Stimulated activated CD8-positive, alpha-beta memory T cell treated with anti-CD3 and anti-CD28 coated beads, Interleukin-2, amount 100 ng/mL, for 1 hour (primary cell): ENCODE measurements at places on chromosomes 13 and 19.
A peak's percentile ranks its signal among the peaks of the same experiment; 100 is the strongest.

DNA sequence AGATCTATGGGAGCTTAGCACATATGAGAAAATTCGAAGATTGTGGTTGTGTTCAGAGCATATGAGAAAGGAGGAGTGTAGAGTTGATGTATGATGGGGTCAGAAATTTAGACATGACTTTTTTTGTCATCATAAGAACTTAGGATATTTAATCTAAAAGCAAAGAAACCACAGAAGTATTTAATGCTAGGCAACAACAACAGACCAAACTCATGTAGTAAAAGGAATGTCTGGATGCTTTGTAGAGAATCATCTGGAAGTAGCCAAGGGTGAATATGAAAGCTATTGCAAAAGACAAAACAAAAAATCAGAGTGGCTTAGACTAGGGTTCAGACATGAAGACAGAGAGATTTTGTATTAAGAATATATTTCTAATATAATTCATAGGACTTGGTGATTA, 190.3 kb downstream of the SLITRK1 start:
- DNase-seq, result no peak

DNA sequence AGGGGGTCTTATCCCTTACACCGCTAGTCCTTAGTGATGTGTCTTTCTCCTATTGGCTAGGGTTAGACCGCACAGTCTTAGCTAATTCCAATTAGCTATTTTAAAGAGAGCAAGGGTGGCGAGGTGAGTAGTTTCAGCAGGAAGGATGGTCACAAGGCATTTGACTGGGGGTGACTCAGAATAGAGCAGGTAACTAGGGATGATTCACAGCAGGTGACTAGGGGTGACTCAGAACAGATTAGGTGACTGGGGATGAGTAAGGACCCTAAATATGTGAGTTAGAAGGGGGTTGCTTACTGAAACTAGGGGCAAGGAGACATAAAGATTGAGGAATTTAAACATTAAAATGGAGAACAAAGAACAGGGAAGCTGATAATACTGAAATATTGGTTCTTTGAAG, 64.3 kb downstream of the ZNF66 start:
- no peak for DNase-seq

- DNase-seq, result peak; percentile 40
Measured at GRCh38 chr19:3184847-3185460, 776 bp upstream of the NCLN start.

DNA sequence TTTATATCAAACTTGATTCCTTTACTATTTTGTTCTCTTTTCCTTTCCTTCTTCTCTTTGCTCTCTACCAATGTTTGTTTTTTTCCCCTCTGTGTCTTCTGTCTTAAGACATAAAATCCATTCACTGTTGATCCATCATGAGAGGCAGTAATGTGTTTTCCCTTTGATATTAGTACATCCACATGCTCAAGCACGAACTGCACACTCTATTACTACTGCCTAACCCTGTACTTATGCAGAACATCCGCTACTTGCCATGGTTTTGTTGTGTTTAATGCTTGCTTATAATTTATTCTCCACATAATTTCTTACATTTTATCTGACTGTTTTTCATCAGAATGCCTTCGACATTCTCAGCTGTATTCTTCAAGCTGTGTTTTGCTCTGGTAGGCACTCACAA, 159.0 kb upstream of the PCDH9 start:
- DNase-seq, result no peak

- DNase-seq, result no peak
Measured at GRCh38 chr13:72507416-72508199, 219.8 kb downstream of the MZT1 start.

DNA sequence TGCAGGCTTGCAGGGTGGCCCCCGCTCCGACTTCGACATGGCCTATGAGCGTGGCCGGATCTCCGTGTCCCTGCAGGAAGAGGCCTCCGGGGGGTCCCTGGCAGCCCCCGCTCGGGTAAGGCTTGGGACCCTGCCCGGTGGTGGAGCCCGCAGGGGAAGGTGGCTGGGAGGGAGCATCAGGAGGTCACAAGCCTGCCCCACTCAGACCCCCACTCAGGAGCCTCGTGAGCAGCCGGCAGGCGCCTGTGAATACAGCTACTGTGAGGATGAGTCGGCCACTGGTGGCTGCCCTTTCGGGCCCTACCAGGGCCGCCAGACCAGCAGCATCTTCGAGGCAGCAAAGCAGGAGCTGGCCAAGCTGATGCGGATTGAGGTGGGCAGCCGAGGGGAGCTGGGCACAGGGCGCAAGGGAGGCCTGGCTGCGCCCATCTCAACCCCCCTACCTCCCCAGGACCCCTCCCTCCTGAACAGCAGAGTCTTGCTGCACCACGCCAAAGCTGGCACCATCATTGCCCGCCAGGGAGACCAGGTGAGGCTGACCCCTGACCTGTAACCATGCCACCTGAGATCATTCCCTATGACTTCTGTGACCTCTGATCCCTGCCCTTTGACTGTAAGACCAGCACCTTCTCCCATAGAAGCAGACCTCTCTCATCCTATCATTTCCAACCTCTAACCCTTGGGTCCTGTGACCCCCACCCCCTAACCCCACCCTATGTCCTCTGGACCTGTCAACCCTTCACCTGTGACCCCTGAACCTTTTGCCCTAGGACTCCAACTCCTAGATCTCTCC, 7.2 kb downstream of the PNPLA6 start:
- no peak for DNase-seq

DNA sequence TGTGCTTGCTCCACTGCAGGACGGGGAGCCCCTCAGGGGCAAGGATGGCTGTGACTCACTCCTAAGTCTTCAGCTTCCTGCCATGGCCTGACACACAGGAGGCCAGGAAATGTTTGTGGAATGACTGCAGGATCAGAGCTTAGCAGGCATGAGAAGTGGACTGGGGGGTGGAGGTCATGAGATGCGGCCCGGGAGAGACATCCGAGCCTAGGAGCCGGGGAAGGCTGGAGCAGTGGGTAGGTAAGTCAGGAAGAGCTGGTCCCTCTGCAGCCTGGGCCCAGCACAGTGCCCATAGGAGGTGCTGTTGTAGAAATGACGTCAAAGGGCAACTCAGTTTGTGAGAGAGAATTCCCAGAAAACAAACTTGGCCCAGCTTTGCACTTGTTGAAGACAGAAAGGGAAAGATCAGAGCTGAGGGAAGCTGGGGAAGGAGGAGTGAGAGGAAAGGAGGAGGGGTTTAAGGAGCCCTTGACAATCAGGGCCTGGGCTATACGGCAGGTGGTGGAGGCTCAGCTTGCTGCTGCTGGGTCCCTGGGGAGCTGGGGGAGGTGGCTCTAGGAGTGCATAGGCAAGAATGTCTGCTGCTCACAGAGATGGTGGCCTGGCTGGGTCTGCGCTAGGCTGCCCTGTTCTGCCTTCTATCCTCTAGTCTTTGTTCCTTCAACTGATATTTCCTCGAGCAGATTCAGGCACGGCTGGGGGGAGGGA, 18.5 kb downstream of the POU2F2 start:
- no peak for DNase-seq

- DNase-seq, result no peak
Measured at GRCh38 chr19:55693336-55693974, 18.4 kb downstream of the EPN1 start.

DNA sequence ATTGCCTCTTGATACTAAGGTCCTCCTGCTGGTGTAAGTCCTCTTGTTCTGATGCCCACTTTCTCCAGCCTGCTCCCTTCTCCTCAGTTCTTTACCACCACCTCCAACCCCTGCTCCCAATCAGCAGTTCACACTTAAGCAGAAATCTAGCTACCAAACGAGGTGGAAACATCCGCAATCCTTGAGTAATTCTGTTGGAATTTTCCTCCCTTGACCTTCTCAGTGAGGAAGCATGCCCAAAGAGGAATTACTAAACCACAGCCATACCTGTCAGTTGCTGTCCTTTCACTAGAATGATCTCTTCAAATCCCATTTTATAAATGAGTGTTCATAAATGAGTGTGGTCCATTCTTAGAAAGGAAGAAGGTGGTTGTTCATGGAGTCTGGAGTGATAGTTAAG, 289.9 kb downstream of the DACH1 start:
- DNase-seq, result no peak

- no peak for DNase-seq
Measured at GRCh38 chr13:82878536-82878935, 1003.7 kb downstream of the SLITRK1 start.

- no peak for DNase-seq
Measured at GRCh38 chr13:44331446-44331845, 42.2 kb upstream of the SERP2 start.
